ENCODE measurements at places on chromosomes 16 and 17.
A peak's percentile ranks its signal among the peaks of the same experiment; 100 is the strongest.

- no peak for DNase-seq
These were observed 4.7 kb upstream of the ZNF500 start for GRCh38 chr16:4771646-4772045.

DNA sequence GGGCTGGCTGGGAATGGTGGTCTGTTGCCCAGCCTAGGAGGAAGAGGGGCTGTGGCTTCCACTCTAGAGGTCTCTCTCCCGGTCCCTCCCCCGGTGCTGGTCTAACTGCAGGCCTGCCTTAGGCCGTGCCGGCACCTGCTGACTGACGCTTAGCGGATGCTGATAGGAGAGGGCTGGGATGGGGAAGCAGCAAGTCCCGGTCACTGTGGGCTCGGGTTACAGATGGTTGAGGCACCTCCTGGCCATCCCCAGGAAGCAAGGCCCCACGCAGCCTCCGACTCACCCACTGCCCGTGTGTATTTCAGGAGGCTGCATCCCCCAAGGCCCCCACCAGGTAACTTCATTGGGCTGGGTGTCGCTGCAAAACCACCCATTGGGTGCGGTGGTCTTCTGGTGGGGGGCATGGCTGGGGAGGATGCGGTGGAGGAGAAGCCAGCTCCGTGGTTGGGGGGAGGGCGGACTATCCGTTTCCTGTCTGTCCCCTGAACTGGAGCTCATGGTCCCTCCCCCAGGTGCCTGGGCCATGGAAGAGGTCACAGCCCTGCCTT lies 278.9 kb downstream of the SEC14L1 start:
- no peak for DNase-seq

DNA sequence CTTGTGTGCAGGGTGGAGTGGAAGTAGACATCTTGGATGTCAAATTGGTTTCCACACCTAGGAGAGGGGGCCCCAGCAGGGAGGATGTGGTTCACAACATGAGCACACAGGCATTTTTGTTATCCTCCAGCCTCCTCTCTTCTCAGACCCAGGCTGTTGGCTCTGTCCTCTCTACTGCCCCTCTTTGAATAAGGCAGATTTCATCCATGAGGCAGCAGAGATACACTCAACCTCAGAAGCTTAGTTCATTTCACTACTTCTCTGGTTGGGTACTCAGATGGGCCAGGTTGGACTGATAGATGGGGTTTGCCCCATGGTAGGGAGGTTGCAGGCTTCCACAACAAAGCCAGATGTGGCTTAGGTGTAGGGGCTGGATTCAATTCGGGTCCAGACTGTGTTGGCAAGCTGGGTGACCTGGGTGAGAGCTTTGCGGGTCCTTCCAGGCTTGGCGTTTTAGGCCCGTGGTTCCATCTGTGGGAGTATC lies 22.2 kb upstream of the NFATC3 start:
- DNase-seq, result no peak

DNA sequence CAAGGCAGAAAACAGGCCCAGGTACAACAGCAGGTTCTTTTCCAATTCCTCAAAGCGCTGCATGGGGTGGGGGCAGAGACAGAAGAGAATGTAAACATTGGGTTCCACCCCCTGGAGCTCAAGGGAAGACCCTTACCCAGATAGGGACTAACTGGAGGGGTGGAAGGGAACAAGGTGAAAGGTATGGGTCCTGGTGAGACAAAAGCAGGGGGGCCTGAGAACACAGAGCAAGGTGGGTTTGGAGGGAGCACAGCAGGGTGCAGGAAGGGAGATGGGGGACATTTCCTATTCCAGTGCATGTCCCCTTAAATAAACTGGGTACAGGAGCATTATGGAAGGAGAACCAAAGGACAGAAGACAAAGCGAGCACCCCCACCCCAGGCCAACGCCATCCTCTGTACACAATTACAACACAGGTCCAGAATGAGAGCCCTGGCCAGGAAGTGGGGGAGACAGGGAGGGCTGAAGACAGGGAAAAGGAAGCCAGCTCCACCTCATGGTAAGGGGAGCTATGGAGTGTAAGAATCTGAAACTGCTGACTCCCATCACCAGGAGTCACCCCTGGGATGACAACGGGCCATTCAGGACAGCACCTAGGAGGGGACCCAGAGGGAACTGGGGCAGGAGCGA lies 2.1 kb upstream of the CD2BP2 start:
- DNase-seq, result peak; percentile 17

- no peak for DNase-seq
These were observed 86.5 kb downstream of the RPA1 start for GRCh38 chr17:1916316-1916715.

DNA sequence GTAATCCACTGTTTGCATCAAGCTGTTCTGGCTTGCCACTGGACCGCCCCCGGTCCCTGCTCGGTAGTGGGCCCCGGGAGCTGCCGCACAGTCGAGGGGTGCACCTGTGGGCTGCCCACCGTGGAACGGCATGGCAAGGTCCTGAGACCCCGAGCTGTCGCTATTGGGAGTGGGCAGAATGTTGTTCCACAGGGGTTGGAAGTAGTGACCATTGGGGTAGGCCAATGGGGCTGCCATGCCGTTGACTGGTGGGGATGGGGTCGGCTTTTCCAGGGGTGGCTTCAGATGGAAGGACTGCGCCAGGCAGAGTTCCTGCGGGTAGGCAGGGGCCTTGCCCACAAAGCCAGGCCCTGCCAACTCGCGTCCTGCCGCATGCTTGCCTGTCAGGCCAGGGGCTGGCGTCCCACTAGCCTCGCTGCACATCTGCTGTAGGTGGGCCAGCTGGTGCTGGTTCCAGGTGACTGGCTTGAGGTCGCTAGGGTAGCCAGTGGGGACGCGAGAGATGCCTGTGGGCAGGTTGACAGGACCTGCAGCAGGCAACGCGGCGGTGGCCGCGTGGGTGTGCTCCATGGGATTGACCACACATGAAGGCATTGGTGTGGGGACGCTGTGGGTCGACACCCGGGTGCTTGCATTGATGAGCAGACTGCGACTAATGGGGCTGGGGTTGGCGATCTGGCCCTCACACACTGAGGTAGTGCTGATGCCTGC lies 14.8 kb downstream of the TRAF4 start:
- no peak for DNase-seq

GRCh38 chr17:7496470-7497183 lies 12.5 kb downstream of the POLR2A start:
- DNase-seq, result no peak

GRCh38 chr16:52252680-52253079 lies 294.3 kb downstream of the TOX3 start:
- no peak for DNase-seq
